Activated naive CD8-positive, alpha-beta T cell treated with anti-CD3 and anti-CD28 coated beads, Interleukin-2, amount 50 U/mL, for 16 hours (primary cell): ENCODE measurements at places on chromosomes 6 and 20.

DNA sequence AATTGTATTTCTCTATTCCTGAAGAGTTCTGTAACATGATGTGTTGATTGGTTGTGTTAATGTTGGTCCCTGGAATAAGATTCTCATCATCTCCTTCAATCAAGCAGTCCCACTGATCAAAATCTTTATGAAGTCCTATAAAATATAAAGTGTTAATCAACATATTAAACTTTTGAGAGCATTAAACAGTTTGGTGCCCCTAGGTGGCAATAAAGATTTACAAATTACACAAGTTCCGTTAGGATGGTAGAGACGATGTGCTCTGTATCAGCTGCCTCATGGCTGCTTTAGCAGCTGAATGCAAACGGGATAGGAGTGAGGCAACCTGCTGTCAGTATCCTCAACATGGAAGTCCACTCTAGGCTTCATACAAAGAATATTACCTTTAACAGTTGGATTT is 16.9 kb downstream of the TDRD6 start:
- no peak for DNase-seq

DNA sequence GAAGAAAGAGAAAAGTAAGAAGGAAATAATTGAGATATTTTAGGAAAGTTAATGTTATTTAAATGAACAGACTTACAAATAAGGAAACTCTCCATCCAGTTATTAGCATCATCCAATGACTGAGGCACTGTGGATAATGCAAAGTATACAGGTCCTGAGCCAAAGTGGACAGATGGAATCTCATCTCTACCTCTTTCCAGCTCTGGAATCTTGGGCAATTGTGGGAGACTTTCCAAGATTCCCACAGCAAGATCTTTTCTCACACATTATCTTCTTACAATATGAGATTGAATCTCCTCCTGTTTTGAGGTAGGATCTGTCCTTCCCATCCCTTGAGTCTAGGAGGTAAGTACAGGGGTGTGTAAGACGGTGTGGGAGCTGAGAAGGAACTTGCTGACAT is 28.9 kb downstream of the HTR1E start:
- no peak for DNase-seq

- no peak for DNase-seq
Measured at GRCh38 chr6:33929575-33930288, 125.9 kb upstream of the MLN start.

DNA sequence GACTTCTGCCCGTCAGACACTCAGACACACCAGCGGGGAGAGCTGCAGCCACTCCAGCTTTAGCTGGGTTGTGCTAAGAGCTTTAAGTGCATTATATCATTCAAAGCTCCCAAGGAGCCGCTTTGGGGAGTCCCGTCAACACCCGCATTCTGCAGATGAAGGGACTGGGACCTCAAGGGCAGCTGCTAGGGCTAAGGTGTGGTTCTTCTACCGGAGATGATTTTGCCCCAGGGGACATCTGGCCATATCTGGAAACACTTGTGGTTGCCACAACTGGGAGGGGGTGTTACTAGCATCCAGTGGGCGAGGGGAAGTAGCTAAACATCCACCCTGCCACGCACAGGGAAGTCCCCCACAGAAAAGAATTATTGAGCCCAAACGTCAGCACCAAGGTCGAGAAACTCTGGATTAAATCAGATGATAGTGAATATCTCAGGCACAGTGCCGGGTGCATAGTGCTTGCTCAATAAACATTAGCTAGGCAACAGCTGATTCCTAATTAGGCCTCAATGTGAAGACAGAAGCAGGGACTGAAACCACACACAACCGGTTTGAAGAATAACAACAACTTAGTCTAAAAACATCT is 29.6 kb downstream of the PMEPA1 start:
- no peak for DNase-seq

DNA sequence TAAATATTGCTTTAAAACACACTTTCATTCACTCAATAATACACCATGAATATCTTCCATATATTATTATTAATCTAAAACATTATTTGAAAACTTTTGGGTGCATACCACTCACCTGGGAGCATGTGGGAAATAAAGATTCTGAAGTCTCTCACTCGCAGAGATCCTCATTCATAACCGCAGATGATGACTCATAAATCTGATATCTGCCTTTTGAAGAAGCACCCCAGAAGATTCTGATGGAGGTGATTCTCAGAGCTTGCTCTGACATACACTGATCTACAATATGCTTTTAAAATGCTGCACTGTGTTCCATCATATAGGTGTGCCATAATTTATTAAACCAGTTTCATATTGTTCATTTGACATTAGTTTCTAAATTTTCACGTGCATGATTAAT is 135.0 kb upstream of the SGK1 start:
- no peak for DNase-seq

DNA sequence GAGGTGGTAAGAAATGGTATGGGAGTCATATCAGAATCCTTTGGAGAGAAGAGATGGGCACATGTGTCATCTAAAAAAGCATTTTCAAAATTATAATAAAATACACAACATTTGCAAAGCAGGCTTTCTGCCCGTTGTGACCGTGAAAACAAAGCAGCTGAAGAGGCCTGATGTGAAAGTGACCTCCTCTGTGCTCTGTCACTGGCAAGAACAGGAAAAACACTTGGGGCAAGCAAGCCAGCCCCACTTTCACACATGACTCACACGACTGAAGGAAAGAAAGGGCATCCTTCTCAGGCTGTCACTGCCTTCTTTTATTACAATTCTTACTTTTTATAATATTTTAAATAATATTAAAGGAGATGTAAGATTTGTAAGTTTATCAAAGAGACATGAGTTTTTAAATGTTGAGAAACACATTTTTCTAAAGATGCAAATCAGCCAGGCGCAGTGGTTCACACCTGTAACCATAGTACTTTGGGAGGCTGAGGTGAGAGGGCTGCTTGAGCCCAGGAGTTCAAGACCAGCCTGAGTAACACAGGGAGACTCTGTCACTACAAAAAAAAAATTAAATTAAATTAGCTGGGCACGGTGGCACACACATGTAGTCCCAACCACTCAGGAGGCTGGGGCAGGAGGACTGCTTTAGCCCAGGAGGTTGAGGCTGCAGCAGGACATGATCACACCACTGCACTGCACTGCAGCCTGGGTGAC is 143.7 kb downstream of the BTBD9 start:
- no peak for DNase-seq

GRCh38 chr20:46563170-46563859 is 12.9 kb upstream of the OCSTAMP start:
- DNase-seq: no peak

GRCh38 chr6:168852376-168852884 is 401.2 kb downstream of the THBS2 start:
- no peak for DNase-seq

- DNase-seq: no peak
Measured at GRCh38 chr20:49701241-49701790, 12.4 kb downstream of the B4GALT5 start.

- no peak for DNase-seq
Measured at GRCh38 chr6:138716013-138716412, 57.6 kb upstream of the CCDC28A start.

DNA sequence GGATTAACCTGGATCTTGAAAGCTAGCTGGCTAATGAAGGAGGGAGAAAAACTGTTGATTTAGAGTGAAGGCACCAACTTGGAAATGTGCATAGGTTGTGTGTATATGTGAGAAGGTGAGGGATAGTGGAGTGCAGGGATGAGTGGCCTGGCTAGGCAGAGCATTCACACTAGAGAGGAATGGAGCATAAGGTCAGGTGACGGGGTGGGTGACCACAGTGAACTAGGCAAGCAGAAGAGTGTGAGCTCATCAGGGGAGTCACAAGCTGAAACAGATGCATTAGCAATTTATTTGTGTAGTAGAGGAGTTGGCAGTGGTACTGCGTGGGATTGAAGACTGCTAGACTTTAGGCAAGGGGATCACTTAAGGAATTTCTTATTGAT is 10.5 kb downstream of the ANKRD66 start:
- DNase-seq: no peak

DNA sequence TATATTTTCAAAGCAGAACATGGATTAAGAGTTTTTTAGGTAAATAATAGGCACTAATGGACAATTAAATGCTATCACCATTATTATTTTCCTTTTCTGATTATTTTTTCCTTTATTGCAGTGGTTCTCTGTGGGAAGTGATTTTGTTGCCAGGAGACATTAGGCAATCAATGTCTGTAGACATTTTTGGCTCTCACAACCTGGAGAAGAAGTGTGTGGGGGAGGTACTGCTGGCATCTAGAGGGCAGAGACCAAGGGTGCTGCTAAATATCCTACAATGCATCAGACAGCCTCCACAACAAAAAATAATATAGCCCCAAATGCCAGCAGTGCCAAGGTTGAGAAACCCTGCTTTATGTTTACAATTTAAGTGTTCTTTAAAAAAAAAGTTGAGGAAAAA is 8.3 kb downstream of the IFNGR1 start:
- no peak for DNase-seq

DNA sequence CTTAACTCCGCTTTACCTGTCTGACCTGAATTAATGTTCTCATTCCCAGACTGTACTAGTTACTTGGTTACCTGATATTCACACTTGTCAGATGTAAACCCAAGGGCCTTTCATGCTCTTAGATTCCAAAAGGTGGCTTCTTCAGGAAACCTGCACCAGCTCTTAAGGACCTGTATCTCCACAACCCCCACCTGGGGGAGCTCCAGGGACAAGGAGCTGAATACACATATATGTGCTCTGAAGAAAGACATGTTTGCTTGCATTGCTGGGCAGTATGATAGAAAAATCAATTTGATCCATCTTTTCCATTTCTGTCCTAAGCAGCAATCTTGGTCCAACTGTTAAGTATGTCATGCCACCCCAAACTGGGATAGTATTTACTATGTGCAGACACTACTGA is 64.8 kb upstream of the POU3F2 start:
- DNase-seq: no peak

DNA sequence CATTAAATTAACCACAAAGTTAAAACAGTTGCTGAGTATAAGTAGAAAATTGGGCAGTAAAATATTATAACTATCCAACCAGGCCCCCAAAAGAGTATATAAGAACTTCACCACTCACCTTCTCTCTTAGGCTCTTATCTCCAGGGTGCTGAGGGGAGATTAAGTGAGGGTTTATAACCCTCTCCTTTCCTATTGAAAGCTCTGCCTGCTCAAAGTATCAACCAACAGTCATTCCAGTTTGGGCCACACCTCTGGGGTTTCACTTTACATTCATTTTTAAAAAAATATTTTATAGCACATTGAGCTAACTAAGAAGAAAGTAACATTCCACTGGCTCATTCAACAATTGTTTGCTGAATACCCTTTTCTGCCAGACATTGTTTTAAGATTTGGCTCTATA is 22.1 kb downstream of the GSTA4 start:
- DNase-seq: no peak

GRCh38 chr6:155040154-155040553 is 45.0 kb downstream of the TIAM2 start:
- DNase-seq: no peak

- no peak for DNase-seq
Measured at GRCh38 chr6:107154131-107154800, 39.0 kb upstream of the BEND3 start.

DNA sequence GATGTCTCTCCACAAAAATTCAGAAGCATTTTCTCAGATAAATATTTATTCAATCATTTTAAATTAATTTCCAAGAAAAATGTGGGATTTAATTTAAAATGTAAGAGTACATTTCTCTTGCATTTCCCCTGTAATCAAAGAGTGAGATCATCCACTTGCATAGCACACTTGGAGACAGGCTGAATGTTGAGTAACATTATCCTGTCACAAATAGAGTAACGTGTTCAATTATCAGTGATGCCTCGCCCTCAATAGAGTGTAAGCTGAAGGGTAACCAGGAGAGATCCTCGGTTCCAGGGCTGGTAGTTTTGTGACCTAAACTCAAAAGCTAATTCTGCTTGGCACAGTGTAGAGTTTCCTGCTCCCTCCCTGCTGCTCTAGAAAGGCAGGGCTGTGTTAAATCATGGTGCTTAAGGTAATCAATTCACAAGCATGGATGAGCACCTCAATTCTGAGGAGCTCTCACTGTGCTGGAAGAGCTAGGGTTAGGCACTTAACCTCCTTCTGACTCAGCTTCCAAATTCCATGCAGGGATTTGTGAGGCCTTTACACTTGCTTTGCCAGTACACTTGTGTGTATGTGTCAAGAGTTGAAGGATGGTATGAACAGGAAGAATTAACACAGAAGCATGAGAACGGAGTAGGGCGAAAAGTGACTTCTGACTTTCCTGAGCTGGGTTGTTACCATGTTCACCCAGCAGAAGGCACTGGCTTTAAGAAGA is 56.6 kb downstream of the MMUT start:
- DNase-seq: no peak

- no peak for DNase-seq
Measured at GRCh38 chr6:111854683-111855082, 18.6 kb downstream of the FYN start.

- DNase-seq: no peak
Measured at GRCh38 chr6:9503111-9503761, 911.6 kb downstream of the TFAP2A start.

DNA sequence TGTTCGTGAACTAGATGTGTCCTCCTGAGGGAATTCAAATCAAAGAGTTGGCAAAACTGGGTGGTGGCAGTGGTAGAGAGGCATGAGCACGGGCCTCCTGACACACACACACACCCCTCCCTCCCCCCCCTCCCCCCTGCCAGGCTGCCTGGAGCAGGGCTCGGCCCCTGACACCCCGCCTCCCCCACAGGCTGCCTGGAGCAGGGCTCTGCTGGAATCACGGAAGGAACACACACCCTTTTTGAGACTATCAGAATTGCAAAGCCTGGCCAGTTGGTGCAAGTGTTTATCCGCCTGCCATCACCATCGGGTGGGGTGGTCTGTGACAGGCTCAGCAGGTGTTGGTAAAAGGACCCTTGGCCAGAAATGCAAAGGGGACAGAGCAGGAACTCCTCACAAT is 59.0 kb downstream of the FAM120B start:
- no peak for DNase-seq

DNA sequence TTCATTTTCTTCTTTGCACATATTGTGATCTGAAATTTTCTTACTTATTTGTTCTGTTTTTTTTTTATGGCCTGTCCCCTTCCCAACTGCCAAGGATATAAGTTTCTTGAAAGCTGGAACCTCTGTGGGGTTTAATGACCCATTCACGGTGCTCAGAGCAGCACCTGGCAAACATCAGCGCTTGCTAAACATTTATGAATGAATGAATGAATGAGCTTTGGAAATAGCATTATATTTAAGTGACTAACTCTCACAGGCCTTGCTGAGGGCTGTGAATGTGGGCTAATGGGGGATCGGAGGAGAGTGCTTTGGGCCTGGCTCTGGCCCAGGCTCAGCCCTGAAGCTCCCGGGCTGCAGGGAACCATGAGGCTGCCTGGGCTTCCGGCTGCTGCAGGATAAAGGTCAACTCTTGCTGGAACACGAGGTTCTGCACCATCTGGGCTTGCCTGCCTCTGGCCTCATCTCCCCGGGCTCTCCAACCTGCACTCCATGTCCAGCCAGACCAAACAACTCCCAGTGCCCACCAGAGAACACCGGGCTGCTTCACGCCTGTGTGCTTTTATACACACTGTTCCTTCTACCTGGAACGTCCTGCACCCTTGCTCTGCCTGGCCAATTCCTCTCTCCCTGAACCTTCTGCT is 14.6 kb upstream of the ARMC12 start:
- no peak for DNase-seq

- no peak for DNase-seq
Measured at GRCh38 chr6:134456226-134456625, 138.3 kb upstream of the SGK1 start.
